Naive B cell (primary cell): ENCODE measurements at places on chromosomes 16 and 17.

GRCh38 chr17:15261802-15262290 is 3.3 kb downstream of the PMP22 start:
- H3K4me1 ChIP-seq: peaks cover 22% of the 10 kb centered on the region
- peaks cover 79% of the 10 kb centered on the region for H3K27me3 ChIP-seq
- no peak for DNase-seq
- H3K4me3 ChIP-seq: no peak overlapping the region
- peak overlapping the region; percentile 39 for H3K27ac ChIP-seq

GRCh38 chr17:13478326-13478830 is 123.4 kb downstream of the HS3ST3A1 start:
- no peaks in the 10 kb centered on the region for H3K4me1 ChIP-seq
- H3K4me3 ChIP-seq: no peak overlapping the region
- DNase-seq: no peak
- H3K27ac ChIP-seq: no peak overlapping the region
- H3K27me3 ChIP-seq: no peaks in the 10 kb centered on the region

DNA sequence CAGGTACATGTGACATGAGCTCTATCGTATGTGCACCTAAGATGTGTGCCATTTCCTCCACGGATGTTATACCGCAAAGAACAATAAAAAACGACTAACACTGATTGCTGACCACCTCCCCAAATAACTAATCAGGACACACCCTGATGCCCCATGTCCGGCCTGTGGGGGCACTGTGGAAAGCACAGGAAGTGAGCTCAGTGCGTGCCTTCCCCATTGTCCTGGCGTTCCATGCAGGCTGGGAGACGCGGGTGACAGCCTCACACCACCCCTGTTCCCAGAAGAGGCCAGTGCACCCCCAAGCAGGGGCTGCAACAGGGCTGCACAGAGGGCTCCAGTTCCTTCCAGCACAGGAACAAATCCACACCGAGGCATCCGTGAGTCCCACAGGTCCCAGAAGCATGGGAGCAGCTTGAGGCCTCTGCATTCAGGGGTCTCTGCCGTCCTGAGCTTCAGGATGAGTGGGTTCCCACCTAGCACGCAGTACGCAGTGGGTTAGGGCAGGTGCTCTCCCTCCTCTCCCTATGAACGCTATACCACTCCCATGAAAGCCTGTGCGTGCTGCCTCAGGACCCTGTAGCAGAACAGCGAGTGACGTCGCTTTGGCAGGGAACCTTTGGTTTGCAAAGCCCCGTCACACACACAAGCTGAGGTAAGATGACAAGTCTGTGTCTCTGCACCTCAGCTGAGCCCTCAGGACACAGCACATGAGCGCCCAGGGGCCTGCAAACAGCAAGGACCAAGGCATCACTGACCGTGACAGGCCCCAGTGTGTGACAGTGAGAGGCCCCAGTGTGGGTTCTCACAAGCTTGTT is 117.7 kb downstream of the ZNF778 start:
- peak overlapping the region; percentile 87 for H3K27ac ChIP-seq
- no peaks in the 10 kb centered on the region for H3K36me3 ChIP-seq
- DNase-seq: no peak
- H3K4me1 ChIP-seq: peaks cover 74% of the 10 kb centered on the region
- no peaks in the 10 kb centered on the region for H3K27me3 ChIP-seq

- no peak overlapping the region for H3K4me3 ChIP-seq
- H3K27ac ChIP-seq: no peak overlapping the region
- H3K4me1 ChIP-seq: peaks cover 8% of the 10 kb centered on the region
- no peak for DNase-seq
These were observed 3.1 kb downstream of the TMEM92 start for GRCh38 chr17:50277357-50277754.

DNA sequence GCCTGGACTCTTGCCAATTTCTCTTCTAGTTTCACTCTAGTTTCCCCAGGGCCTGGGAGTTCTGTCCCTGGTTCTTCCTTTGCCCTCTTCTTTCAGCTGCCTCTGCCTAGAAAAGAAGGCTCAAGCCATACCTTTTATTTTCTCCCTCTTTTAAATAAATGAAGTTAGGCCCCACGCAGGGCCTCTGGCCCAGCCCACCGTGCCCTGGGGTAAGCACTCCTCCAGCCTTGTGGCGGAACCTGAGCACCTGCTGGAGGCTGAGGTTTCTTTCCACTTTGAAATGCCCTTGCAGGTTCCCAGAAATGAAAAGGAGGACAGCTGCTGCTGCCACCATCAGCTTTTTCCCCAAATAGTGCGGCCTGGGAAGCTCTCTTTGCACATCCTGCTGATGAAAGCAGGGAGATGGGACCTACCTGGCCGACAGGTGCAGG is 139.4 kb downstream of the CCDC182 start:
- H3K4me3 ChIP-seq: peak overlapping the region; percentile 83
- H3K27me3 ChIP-seq: no peaks in the 10 kb centered on the region
- DNase-seq: no peak
- peak overlapping the region; percentile 97 for H3K27ac ChIP-seq
- H3K4me1 ChIP-seq: peaks cover 60% of the 10 kb centered on the region
- H3K36me3 ChIP-seq: no peaks in the 10 kb centered on the region

- DNase-seq: no peak
- peaks cover 5% of the 10 kb centered on the region for H3K27me3 ChIP-seq
- peaks cover 24% of the 10 kb centered on the region for H3K36me3 ChIP-seq
- peaks cover 14% of the 10 kb centered on the region for H3K4me1 ChIP-seq
- no peak overlapping the region for H3K27ac ChIP-seq
These were observed 3.2 kb downstream of the CSF3 start for GRCh38 chr17:40018211-40019121.

DNA sequence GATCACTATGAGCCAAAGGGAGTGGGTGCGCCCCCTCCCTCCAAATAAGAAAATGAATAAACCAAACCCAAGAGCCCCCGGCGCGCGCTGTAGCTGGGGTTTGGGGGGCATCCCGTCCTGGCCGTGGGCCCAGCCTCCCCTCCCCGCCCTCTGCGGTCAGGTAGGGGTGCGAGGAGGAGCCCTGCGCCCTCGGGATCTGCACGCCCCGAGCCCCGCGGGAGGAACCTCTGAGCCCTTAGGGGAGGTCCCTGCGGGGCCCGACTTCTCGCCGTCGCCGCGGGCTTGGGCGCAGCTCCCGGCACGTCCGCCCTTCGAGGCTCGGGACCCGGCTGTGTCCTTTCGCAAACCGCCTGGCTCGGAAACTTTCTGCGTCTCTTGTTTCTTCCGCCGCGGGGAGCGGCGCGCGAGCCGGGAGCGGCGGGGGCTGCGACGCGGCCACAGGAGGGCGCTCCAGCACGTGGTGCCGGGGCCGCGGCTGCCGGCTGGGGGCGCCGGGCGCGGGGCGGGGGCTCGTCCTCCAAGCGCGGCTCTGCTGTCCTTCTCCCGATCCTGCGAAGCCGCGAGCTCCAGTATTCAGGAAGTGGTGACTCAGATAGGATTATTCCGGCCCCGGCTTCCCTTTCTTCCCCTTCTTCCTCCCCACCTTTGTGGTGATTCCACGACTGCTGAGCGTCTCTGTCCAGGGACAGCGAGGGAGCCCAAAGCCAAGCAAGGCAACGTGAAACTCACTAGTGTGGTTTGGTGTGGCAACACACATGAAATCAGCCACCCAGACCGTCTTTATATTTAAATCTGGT is 1.6 kb downstream of the PITPNC1 start:
- peak; percentile 76 for DNase-seq
- H3K27me3 ChIP-seq: no peaks in the 10 kb centered on the region
- H3K4me1 ChIP-seq: peaks cover 25% of the 10 kb centered on the region
- H3K4me3 ChIP-seq: peak overlapping the region; percentile 94
- peak overlapping the region; percentile 86 for H3K27ac ChIP-seq
- no peaks in the 10 kb centered on the region for H3K36me3 ChIP-seq

- no peak overlapping the region for H3K27ac ChIP-seq
- H3K4me3 ChIP-seq: no peak overlapping the region
- H3K4me1 ChIP-seq: peaks cover 22% of the 10 kb centered on the region
- no peaks in the 10 kb centered on the region for H3K36me3 ChIP-seq
- no peak for DNase-seq
These were observed 153.3 kb downstream of the C16orf78 start for GRCh38 chr16:49526860-49527365.

GRCh38 chr16:73326770-73327470 is 279.0 kb upstream of the ZFHX3 start:
- H3K4me3 ChIP-seq: no peak overlapping the region
- H3K27ac ChIP-seq: no peak overlapping the region

DNA sequence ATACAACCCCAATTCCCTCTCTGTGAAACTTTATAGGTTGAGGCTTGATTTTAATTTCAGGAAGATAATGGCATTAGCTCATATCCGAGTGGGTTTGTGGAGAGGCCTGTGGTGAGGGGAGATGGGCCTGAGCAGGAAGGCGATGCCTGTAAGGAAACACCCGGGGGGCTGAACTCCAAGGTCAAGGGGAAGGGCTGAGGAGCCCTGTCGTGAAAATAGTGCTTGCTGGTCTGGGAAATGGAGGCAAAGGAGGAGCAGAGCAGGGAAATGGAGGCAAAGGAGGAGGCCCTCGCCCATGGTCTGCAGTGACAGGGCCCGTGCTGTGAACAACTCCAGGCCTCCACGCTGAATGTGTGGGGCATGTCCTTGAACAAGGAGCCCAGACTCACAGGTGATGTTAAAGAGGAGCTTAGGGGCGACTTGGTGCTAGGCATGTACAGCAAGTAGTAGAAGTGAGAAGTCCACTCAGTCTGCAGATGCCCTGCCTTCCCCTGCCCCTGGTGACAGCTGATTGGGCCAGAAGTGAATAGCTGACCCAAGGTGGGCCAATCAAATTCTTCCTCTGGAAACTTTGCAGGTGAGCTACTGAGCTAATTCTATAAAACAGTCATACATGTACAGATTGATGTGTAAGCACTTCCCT is 38.1 kb downstream of the MRPS23 start:
- H3K4me1 ChIP-seq: peaks cover 24% of the 10 kb centered on the region

- H3K36me3 ChIP-seq: no peaks in the 10 kb centered on the region
- no peak overlapping the region for H3K4me3 ChIP-seq
- no peaks in the 10 kb centered on the region for H3K4me1 ChIP-seq
These were observed 184.0 kb downstream of the ZNF18 start for GRCh38 chr17:11813278-11813677.

DNA sequence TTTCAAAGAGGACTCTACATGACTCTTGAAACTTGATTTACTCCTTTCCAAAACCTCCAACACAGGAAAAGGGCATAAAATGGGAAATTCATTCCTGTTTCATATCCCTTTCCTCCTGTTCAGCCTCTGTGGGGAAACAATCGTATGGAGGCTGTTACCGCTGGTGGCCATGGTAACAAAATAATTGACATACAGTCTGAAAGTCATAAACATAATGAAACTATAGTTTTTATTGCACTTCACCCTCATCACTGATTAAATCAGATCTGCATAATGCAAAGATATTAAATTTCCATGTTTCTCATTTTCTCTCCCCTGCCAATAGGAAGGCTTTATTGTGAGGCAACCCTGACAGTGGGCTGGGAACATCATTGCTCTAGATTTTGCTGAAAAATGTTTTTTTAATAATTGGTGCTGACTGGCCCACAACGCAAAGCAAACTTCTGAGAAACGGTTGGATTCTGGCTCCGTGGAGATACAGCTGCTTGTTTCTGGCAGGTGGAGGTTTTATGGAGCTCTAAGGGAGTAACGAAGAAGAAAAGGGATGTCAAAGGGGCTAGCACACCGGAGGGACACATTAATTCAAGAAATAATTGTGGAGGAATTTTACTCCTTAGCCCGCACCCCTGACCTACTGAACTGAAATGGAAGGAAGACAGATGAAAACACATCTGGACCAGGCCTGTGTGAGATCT is 154.2 kb upstream of the SHISA6 start:
- no peak overlapping the region for H3K27ac ChIP-seq
- no peaks in the 10 kb centered on the region for H3K36me3 ChIP-seq
- no peaks in the 10 kb centered on the region for H3K4me1 ChIP-seq
- DNase-seq: no peak

DNA sequence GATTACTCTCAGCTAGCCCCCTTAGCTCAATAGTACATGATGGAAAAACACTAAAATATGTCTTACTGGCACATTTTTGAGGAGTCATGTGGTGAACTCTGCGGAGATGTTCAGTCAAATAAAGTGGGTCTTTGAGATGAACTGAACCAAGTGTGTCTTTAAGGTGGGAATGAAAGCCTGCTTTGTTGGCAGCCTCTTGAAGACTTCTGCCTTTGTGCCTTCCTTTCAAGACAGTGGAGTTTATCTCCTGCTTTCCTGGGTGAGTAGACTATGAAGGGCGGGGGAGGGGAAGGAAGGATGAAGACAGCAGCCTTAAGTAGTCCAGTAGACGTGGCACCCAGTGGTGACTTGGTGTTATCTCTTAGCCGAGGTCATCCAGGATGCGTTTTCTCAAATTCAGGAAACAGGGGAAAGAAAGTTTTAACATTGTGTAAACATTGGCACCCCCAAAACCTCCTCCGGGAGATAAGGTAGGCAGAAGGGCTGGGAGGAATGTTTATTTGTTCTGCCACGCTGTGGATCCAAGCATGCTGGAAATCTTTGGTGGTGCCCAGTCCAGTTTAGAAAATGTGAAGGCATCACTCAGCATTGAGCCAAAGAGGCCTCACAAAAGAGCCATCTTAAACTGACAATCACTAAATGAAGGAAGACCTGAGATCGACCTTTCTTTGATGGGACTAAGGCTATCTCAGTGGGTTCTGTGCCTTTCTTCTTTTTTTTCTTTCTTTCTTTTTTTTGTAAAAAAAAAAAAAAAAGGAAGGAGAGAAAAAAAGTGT is 220.6 kb downstream of the FTO start:
- H3K36me3 ChIP-seq: no peaks in the 10 kb centered on the region
- H3K4me3 ChIP-seq: no peak overlapping the region
- H3K27ac ChIP-seq: no peak overlapping the region
- no peaks in the 10 kb centered on the region for H3K4me1 ChIP-seq
- no peak for DNase-seq

DNA sequence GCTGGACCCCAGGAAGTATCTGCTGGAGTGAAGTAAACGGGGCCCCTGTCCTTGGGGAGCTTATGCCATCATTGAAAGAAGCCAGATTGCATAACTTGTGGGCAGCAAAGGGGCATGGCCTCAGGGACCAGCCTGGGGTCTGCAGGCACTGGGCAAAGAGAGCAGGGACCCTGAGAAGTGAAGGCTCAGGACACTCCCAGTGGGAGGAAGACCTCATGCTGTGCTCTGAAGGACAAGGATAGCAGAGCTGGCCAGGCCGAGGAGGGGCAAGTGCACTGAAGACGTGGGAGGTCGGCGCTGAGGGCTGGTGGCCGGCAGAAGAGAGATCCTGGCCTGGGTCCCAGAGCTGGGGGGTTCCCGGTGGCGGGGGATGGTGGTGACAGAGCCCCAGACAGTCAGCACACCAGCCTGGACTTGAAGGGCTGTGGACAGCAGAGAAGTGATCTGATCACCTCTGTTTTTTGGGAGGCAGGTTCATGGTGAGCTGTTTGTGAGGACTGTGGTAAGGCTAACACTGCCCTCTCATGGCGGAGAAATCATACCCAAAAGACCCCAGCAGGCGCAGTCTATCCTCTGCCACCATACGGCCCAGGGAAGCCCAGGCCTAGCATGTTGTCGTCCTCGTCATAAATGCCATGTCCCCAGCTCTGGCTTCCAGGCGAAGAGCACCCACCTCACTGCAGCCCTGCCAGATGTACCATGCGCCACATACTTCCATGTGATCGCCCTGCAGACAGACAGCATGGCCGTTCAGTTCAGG is 7.1 kb upstream of the CNP start:
- no peak overlapping the region for H3K27ac ChIP-seq
- H3K4me1 ChIP-seq: no peaks in the 10 kb centered on the region
- no peaks in the 10 kb centered on the region for H3K36me3 ChIP-seq
- no peak for DNase-seq
- H3K27me3 ChIP-seq: no peaks in the 10 kb centered on the region
- H3K4me3 ChIP-seq: peak overlapping the region; percentile 10

GRCh38 chr17:46212634-46213435 is 19.6 kb upstream of the KANSL1 start:
- no peaks in the 10 kb centered on the region for H3K36me3 ChIP-seq
- peak overlapping the region; percentile 23 for H3K27ac ChIP-seq
- no peaks in the 10 kb centered on the region for H3K27me3 ChIP-seq
- H3K4me1 ChIP-seq: peaks cover 6% of the 10 kb centered on the region
